ENCODE measurements at places on chromosomes 4 and X.

- no peak for DNase-seq
Observed at GRCh38 chr4:93878566-93878965, 50.0 kb downstream of the ATOH1 start.

GRCh38 chrX:97372001-97372766 is 488.5 kb downstream of the RPA4 start:
- no peak for DNase-seq

GRCh38 chr4:141447761-141448160 is 188.6 kb upstream of the IL15 start:
- no peak for DNase-seq

GRCh38 chrX:88613338-88613737 is 133.7 kb upstream of the CPXCR1 start:
- no peak for DNase-seq

DNA sequence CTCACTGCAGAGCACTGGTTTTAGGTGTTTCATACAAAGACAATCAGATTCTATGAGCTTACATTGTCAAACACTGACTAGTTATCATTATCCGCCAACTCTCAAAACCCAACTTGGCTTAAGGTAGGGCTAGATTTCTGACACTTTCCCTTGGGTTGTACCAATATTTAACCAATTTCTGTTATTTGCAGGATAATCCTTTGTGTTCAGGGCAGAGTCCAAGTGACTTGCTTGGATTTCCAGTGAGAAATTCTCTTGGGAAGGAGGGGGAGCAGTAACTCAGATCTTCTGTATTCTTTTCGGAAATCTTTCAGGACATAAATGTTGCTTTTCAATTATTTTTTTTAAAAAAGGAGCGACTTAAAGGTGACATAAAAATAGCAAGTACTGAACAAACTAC is 23.1 kb downstream of the DGKK start:
- DNase-seq: no peak

DNA sequence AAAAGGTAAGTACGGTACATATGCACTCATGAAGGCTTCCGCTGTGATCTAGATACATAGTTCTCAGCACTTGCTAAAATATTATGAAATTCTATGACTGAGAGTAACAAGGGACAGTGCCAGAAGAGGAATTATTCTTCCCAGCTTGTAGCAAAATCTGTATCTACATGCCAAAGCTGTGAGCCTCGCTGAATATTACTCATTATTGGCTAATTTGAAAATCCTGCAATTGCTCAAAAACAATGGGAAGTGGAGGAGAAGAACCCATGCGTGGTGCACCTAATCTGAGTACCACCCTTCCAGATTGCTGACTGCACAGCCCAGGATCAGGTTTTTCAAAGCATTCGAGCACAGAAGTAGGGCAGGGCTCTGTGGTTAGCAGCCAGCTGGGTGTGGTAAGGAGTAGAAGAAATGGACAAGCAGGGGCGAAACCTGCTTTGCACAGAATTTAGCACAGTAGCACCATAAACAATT is 17.4 kb upstream of the PDCL2 start:
- no peak for DNase-seq

GRCh38 chrX:118272242-118272641 is 73.7 kb upstream of the WDR44 start:
- DNase-seq: no peak

DNA sequence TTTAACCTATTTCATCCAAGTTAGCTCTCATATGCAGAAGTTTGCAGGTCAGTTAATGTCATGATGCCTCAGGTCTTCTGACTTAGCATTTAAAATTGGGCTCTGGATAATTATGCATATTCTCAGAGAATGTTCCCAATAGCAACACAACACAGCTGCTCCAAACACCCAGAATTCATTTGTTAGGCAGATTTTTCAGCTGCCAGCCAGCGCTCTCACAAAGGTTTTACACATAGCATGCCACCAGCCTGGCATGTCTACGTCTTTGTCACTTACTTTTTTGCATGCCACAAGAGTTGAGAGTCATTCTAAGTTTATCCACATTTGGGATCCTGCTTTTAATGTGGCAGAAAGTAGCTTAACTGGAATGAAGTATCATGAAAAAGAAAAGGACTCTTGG is 84.8 kb downstream of the LIMCH1 start:
- DNase-seq: no peak

DNA sequence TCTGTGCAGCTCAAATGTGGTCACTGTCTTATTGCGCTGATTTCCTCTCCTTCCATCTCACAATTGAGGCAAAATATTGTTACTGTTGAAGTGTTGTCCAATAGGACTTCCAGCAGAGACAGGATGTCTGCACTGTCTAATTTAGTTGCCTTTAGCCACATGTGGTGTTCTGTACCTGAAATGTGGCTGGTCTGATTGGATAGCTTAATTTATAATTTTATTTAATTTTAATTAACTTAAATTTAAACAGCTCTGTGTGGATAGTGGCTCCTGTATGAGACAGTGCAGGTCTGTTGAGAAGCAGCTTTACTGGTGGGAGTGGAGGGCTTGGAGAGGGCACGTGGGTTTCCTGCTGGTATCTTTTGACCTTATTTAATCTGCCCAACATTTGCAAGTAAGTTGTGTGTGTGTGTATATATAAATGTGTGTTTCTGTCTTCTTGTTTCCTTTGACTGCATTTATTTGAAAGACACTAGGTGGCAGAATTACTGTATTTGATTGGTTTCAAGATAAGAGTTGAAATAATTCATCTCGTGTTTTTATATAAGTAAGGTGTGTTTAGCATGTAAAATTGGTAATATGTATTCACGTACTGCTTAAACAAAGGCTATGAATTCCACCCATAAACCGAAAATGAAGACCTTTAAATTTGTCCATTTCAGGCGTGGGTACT is 55.3 kb upstream of the MSANTD1 start:
- DNase-seq: no peak
